ENCODE measurements at places on chromosomes 16 and 17. TPM values are rescaled to one million over a fixed set of nuclear protein-coding genes. Genes with fewer than 3 reads are reported as not detected.

DNA sequence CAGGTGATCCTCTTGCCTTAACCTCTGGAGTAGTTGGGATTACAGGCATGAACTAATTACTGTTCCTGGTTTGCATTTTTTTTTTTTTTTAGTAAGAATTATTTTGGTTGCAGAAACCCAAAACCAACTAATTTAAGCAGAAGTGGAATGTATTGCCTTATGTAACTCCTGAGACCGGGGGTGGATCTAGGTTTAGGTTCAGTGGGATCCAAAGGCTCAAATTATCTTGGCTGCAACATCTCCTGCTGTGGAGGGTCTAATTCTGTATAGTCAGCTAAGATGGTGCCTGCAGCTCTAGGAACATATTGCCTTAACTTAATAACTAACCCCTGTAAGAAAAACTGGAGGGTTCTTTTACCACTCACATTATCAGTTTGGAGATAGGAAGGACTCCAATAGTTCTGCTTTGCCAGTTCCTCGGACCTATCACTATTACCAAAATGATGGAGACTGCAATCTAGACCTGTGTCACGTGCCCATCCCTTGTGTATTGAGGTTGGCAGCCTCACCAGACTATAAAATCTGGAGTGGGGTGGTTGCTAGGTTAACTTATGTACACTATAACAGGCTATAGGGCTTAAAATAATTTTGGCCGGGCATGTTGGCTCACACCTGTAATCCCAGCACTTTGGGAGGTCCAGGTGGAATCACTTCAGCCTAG, 8.5 kb downstream of the SNTB2 start:
- no peaks in the 10 kb centered on the region for H3K4me1 ChIP-seq
- H3K4me3 ChIP-seq: no peak overlapping the region
- DNase-seq: no peak
- H3K27me3 ChIP-seq: no peaks in the 10 kb centered on the region
- no peak overlapping the region for H3K27ac ChIP-seq

The DNASE1L2 gene
- polyA plus RNA-seq: not detected

- H3K27ac ChIP-seq: no peak overlapping the region
- no peak overlapping the region for H3K4me3 ChIP-seq
- no peaks in the 10 kb centered on the region for H3K36me3 ChIP-seq
- peaks cover 7% of the 10 kb centered on the region for H3K4me1 ChIP-seq
- no peak for DNase-seq
- peaks cover 55% of the 10 kb centered on the region for H3K27me3 ChIP-seq
Observed at GRCh38 chr17:179781-180380, 1.6 kb downstream of the DOC2B start.

The USH1G gene
- not detected for polyA plus RNA-seq

- H3K4me3 ChIP-seq: no peak within 1 kb of the TSS
- H3K27ac ChIP-seq: no peak within 1 kb of the TSS
- no peak for DNase-seq
- H3K36me3 ChIP-seq: no peaks in the 10 kb centered on the region
- H3K27me3 ChIP-seq: peaks cover 22% of the 10 kb centered on the region
Observed at GRCh38 chr17:10549096-10549842, at the start of gene MYH2. Gene MYH2, minus strand, starts transcription at chr17:10549658. Its CDS starts 1,738 bp downstream, at chr17:10547920.

The RASL10B gene
- polyA plus RNA-seq: not detected

GRCh38 chr16:48087639-48088038, 68.2 kb downstream of the ABCC12 start:
- H3K4me1 ChIP-seq: no peaks in the 10 kb centered on the region
- no peak for DNase-seq
- H3K4me3 ChIP-seq: no peak overlapping the region
- no peak overlapping the region for H3K27ac ChIP-seq
- H3K27me3 ChIP-seq: peaks cover 18% of the 10 kb centered on the region

DNA sequence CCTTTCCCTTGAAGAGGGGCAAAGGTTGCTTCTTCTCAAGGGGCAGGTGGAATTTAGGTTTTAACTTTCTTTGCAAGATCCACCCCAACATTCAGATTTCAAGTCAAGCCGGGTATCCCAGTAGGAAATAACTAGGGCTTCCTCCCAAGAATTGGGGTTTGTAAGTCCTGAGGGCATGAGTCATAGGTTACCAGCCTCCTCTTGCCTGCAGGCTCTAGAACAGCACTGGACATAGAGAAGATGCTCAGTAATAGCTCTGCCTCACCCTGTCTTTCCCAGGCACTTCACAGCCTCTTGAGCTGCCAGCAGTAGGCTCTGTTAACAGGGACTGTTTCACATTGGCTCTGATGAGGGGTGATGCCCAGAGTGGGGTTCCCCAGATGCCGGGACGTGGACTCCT, 35.8 kb upstream of the ZFP90 start:
- H3K27ac ChIP-seq: no peak overlapping the region
- H3K36me3 ChIP-seq: no peaks in the 10 kb centered on the region
- no peaks in the 10 kb centered on the region for H3K4me1 ChIP-seq
- no peak for DNase-seq

DNA sequence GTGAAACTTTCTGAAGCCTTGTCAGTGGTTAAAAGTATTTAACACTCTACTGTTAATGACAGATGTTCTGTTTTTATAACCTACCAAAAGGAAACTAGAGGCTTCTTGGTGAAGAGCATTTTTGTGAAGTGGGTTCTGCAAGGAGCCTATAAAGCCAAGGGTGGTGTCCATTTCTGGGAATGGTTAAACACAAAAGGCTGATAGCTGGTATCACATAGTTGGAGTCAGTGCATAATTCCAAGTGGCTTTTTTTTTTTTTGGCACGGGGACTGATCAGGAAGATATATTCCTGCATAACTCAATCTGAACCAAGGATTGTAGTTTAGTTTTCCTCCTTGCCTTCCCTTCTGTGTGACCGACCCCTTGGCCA, 27.6 kb upstream of the KPNB1 start:
- no peak overlapping the region for H3K4me3 ChIP-seq
- H3K4me1 ChIP-seq: peaks cover 3% of the 10 kb centered on the region
- no peak overlapping the region for H3K27ac ChIP-seq
- H3K27me3 ChIP-seq: no peaks in the 10 kb centered on the region

- no peaks in the 10 kb centered on the region for H3K36me3 ChIP-seq
- H3K4me3 ChIP-seq: no peak overlapping the region
- no peak overlapping the region for H3K27ac ChIP-seq
- no peaks in the 10 kb centered on the region for H3K27me3 ChIP-seq
- DNase-seq: no peak
- H3K4me1 ChIP-seq: no peaks in the 10 kb centered on the region
Observed at GRCh38 chr17:222172-222571, 40.7 kb upstream of the DOC2B start.

DNA sequence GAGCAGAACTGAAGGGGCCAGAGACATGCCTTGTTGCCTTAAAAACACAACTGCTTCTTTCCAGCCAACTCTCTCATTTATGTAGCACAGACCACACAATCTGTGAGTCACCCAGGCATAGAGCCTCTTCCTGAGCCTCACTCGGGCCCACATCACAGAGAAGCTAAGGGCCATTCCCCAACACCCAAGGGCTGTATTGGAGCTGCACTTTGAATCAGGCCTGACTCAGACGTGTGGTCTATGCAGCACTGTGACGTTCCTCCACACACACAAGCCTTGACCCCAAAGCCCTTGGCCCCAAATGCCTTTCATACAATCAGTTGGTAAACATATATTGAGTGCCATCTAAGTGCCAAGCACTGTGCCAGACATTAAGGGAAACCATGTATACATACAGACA, 308.9 kb upstream of the DYNLRB2 start:
- H3K4me1 ChIP-seq: peaks cover 6% of the 10 kb centered on the region
- no peaks in the 10 kb centered on the region for H3K27me3 ChIP-seq
- DNase-seq: no peak
- no peak overlapping the region for H3K27ac ChIP-seq
- no peaks in the 10 kb centered on the region for H3K36me3 ChIP-seq

DNA sequence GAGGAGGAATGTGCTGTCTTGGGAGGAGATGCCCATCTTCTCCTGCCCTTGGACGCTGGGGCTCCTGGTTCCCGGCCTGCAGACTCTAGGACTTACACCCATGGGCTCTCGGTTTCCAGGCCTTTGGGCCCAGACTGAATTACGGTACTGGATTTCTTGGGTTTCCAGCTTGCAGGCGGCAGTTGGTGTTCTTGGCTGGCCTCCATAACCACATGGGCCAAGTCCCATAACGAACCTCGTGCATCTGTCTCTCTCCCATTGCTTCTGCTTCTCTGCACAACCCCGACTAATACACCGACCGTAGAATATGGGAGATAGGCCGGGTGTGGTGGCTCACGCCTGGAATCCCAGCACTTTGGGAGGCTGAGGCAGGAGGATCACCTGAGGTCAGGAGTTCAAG, 162.6 kb downstream of the SDK2 start:
- H3K4me3 ChIP-seq: peak overlapping the region; percentile 61
- peaks cover 37% of the 10 kb centered on the region for H3K4me1 ChIP-seq
- peaks cover 12% of the 10 kb centered on the region for H3K36me3 ChIP-seq
- no peaks in the 10 kb centered on the region for H3K27me3 ChIP-seq
- no peak for DNase-seq

DNA sequence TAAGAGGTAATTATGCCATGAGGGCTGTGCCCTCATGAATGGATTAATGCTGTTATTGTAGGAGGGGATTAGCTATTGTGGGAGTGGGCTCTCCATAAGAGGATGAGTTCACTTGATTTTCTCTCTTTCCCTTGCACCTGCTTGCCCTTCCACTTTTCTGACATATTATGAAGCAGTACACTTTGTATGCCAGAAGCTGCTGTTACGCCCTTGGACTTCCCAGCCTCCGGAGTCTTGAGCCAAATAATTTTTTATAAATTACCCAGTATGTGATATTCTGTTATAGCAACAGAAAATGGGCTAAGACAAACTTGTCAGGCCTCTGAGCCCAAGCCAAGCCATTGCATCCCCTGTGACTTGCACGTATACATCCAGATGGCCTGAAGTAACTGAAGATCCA, 38.4 kb downstream of the PSMD12 start:
- H3K27ac ChIP-seq: no peak overlapping the region
- H3K36me3 ChIP-seq: no peaks in the 10 kb centered on the region
- H3K4me3 ChIP-seq: no peak overlapping the region
- H3K4me1 ChIP-seq: no peaks in the 10 kb centered on the region
- no peak for DNase-seq

The KIFC3 gene
- not detected for polyA plus RNA-seq

GRCh38 chr16:88684569-88685155, 1.6 kb downstream of the SNAI3 start:
- H3K27me3 ChIP-seq: no peaks in the 10 kb centered on the region
- peaks cover 50% of the 10 kb centered on the region for H3K4me1 ChIP-seq
- peak overlapping the region; percentile 56 for H3K27ac ChIP-seq
- no peaks in the 10 kb centered on the region for H3K36me3 ChIP-seq
- H3K4me3 ChIP-seq: peak overlapping the region; percentile 77

- H3K4me1 ChIP-seq: peaks cover 42% of the 10 kb centered on the region
- no peaks in the 10 kb centered on the region for H3K36me3 ChIP-seq
- peak within 1 kb of the TSS; percentile 97 for H3K27ac ChIP-seq
Observed at GRCh38 chr16:30382111-30382881, at the start of gene SEPTIN1. Gene SEPTIN1, minus strand, starts transcription at chr16:30382561. Its CDS starts 19 bp downstream, at chr16:30382542.

- no peak for DNase-seq
- H3K4me1 ChIP-seq: no peaks in the 10 kb centered on the region
- no peaks in the 10 kb centered on the region for H3K27me3 ChIP-seq
- no peak overlapping the region for H3K27ac ChIP-seq
- no peak overlapping the region for H3K4me3 ChIP-seq
Observed at GRCh38 chr16:59510008-59510424, 775.9 kb upstream of the GOT2 start.

The MYH11 gene
- 0.67 TPM for polyA plus RNA-seq

GRCh38 chr16:88357317-88358022, 25.3 kb upstream of the ZNF469 start:
- peaks cover under 1% of the 10 kb centered on the region for H3K36me3 ChIP-seq
- H3K4me3 ChIP-seq: no peak overlapping the region
- no peaks in the 10 kb centered on the region for H3K4me1 ChIP-seq
- H3K27ac ChIP-seq: no peak overlapping the region
- no peak for DNase-seq

DNA sequence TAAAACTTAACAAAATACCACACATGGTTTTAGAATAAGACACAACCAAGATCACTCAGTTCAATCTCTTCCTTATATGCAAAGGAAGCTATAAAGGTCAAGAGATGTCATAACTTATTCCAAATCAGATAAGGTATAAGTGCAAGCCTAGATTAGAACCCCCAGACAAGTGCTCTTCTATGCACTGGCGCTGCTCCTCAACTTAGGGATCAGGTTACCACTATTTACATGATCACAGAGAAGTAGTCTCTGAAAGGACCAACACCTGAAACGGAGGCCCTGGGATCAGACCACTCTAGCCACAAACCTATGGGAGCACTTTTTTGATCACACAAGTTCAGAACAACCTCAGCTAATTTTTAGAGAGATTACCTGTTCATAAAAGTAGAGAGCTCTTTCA, 16.6 kb downstream of the COPS3 start:
- DNase-seq: no peak
- H3K4me3 ChIP-seq: no peak overlapping the region
- no peaks in the 10 kb centered on the region for H3K36me3 ChIP-seq
- no peaks in the 10 kb centered on the region for H3K27me3 ChIP-seq

DNA sequence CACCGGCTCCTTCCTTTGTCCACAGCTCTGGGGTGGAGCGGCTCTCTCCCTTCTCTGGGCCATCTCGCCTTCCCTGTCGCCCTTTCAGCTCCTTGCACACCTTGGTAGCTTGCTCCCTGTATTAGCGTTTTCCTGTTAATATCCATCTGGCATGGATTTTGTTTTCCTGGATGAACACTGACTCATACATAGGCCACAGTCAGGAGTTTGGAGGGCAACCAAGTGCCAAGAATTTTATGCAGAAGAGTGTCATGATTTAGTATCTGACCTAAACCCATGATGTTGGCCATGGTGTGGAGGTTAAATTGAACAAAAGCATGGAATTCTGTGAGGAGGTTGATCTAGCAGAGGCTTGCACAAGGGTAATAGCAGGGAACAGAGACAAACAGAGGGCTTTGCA, 180.9 kb downstream of the AIPL1 start:
- H3K27ac ChIP-seq: no peak overlapping the region
- H3K27me3 ChIP-seq: peaks cover 27% of the 10 kb centered on the region
- no peak overlapping the region for H3K4me3 ChIP-seq
- no peaks in the 10 kb centered on the region for H3K36me3 ChIP-seq
- H3K4me1 ChIP-seq: no peaks in the 10 kb centered on the region

DNA sequence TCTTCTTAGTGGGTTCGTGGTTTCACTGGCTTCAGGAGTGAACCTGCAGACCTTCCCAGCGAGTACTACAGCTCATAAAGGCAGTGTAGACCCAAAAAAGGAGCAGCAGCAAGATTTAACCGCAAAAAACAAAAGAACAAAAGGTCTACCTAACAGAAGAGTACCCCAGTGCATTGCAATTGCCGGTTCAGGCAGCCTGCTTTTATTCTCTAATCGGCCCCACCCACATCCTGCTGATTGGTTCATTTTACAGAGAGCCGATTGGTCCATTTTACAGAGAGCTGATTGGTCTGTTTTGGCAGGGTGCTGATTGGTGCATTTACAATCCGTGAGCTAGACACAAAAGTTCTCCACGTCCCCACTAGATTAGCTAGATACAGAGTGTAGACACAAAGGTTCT, 2.0 kb upstream of the ARRB2 start:
- DNase-seq: peak; percentile 42
- H3K4me1 ChIP-seq: peaks cover 45% of the 10 kb centered on the region
- no peaks in the 10 kb centered on the region for H3K27me3 ChIP-seq
- H3K4me3 ChIP-seq: peak overlapping the region; percentile 94
- no peaks in the 10 kb centered on the region for H3K36me3 ChIP-seq

- peaks cover 4% of the 10 kb centered on the region for H3K27me3 ChIP-seq
- H3K4me3 ChIP-seq: no peak within 1 kb of the TSS
- DNase-seq: no peak
- no peaks in the 10 kb centered on the region for H3K4me1 ChIP-seq
- H3K27ac ChIP-seq: no peak within 1 kb of the TSS
Observed at GRCh38 chr16:76276745-76277438, at the start of gene CNTNAP4. Gene CNTNAP4, plus strand, starts transcription at chr16:76277401. Its CDS starts 262 bp downstream, at chr16:76277663.

GRCh38 chr17:41627316-41628072, 3.1 kb upstream of the KRT17 start:
- H3K36me3 ChIP-seq: no peaks in the 10 kb centered on the region
- no peak for DNase-seq
- H3K4me3 ChIP-seq: no peak overlapping the region
- peaks cover 22% of the 10 kb centered on the region for H3K27me3 ChIP-seq
- H3K4me1 ChIP-seq: no peaks in the 10 kb centered on the region
